ENCODE measurements at places on chromosomes 5 and 9.

DNA sequence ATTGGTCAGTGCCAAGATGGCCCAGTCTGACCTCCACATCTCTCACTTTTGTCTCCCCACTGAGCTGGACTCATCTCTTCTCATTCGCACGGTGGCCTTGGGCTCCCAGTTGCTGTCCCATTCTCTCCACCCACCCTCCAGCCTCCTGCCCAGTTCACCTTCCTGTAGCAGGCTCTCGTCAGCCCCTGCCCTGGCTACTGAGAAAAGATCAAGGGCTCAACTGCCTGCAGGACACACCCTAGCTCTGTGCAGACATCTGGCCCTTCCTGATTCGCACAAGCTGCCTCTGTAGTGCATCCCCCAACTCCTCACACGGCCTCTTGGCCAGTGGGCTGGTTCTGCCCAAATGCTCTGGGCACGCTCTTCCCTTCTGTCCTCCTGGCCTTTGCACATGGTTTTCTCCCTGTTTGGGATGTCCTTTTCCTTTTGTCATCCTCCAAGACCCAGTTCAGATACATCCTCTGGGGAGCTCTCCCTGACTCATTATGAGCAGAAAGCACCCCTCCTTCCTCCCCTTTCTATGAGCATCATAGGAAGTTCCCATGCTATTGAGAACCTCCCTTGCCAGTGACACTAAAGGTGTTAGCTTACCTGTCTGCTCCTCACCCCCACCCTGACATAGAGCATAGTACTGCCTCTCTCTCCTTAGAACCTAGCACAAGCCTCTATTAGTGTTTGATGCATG, 78.5 kb upstream of the TGFBR1 start:
- no peak for DNase-seq

DNA sequence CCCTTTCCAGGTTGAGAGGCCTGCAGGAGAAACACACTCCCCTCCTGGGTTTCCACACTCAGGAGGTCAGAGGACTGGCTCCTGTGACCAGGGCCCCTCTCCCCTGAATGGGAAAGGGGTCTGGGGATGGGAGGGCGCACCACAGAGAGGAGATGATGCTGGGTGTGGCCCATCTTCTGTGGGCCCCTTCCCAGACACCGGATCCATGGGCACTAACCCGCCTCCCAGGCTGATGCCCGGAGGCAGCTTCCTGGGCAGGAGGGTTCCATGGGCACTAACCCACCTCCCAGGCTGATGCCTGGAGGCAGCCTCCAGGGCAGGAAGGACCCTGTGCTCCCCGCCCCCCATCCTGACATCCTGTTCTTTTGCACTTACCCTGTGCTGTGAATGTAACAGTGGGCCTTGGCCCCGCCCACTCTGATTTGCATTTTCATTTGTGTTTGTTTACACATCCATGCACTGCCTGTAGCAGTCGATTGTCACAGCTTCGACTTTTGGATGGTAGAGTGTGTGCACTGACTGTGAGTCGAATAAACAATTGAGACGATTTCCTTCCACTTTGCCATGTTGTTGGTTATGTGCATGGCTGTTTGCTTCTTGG, 9.3 kb upstream of the DOLPP1 start:
- no peak for DNase-seq

DNA sequence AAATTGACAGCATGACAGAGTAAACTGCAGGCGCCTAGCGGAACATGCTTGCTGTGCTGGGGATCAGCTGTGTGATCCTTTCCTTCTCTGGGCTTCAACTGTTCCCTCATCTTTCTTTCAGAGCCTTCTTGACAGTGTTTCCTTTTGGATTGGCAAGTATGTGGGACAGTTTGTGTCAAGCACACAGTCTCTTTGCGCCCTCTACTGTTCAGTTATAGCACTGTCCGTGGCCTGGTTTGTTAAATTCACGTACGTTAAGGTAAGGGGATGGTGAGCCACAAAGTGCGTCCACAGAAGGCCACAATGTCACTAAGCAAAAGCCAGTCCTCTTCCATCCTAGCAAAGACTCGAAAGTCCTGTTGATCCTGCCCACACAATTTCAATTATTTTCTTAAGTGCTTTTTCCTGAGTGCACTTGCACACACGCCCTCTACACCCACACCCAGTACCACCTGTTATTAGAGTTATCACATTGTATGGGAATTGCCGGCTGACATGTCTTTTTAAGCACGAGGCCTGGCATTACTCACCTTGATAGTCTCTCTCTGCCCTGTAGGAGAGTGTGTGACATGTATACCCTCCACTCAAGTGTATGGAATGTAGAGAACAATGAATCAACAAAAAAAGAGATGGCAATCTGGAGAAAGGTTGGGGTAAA, 22.5 kb upstream of the PTPN3 start:
- peak; percentile 81 for DNase-seq

DNA sequence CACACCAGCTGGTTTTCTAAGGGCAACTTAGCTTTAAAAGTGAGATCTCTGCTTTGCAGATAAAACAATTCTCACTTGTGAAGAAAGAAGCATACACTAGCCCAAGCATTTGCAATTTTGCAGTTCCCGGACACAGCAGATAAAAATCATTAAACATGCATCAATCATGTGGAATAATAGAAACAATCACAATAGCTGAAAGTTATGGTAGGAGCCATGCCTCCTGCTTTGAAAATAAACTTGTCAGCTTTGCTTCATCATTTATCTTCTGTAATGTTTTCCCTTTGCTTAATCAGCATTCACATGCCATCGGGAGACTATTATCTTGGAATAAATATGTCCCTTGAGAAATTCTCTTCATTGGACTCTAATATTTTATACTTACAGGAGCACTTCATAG, 60.3 kb upstream of the DAB2 start:
- DNase-seq: no peak

DNA sequence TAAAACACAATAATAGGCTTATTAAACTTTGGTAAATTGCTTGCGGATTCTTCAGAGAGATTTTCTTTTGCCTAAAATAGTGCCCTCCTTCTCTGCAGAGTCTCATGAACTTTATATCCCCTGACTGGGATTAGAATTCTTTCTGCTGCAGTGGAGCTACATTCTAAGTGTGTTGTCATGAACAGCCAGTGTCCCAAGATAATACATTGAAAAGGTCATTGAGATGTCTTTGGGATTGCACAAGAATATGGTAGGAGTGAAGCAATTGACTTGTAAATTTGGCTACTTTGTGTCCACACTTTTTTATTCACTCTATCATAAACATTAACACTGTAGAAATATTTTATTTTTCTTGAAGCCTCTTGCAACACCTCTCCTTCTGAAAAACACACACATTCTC, 604.5 kb downstream of the GABRG2 start:
- DNase-seq: no peak

- no peak for DNase-seq
Observed at GRCh38 chr5:36939969-36940858, 63.6 kb downstream of the NIPBL start.

- no peak for DNase-seq
Observed at GRCh38 chr9:112387115-112387514, 7.2 kb downstream of the HSDL2 start.

GRCh38 chr9:95266649-95267048, 50.9 kb downstream of the FANCC start:
- no peak for DNase-seq

DNA sequence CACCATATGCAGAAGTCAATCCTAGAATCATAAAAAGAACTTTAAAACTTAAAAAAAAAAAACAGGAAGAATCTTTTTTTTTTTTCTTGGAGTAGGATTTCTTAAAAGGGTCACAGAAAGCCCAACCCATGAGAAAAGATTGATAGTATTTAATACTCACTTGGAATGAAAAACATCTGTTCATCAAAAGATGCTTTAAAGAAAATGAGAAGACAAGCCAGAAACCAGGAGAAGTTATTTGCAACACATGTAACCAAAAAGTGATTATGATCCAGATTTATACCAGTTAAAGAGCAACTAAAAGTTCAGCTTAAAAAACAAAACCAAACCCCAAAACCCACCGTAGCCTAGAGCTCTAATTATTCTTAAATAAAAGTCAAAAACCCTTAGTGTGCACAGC, 69.3 kb downstream of the TLE4 start:
- DNase-seq: no peak

Data from WERI-Rb-1 (cell line).